Activated CD4-positive, alpha-beta T cell treated with anti-CD3 and anti-CD28 coated beads, Interleukin-2, amount 10 ng/mL, durations not matched to agents 24 days and 14 days (primary cell): ENCODE measurements at places on chromosomes 6 and 20. TPM values are rescaled to one million over a fixed set of nuclear protein-coding genes. Genes with fewer than 3 reads are reported as not detected.

DNA sequence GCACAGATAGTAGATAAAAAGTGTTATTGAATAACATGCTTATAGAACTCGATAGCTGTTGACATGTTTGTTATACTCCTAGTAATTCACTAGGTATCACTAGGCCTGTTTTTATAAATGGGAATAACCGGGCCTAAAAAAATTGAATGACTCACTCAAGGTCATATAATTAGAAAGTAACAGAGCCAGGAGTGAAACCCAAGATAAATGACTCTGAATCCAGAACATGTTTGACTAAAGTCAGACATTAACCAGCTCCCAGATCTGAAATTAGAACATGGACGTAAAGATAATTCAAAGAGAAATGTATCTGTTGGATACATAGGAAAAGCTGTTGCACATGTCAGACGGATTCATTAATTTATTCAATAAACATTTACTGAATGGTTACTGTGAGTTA, 26.9 kb downstream of the RGS17 start:
- no peaks in the 10 kb centered on the region for H3K36me3 ChIP-seq
- no peaks in the 10 kb centered on the region for H3K4me1 ChIP-seq
- no peak overlapping the region for H3K27ac ChIP-seq
- no peaks in the 10 kb centered on the region for H3K27me3 ChIP-seq

- H3K27me3 ChIP-seq = no peaks in the 10 kb centered on the region
- DNase-seq = no peak
- no peaks in the 10 kb centered on the region for H3K36me3 ChIP-seq
These were observed 7.2 kb downstream of the BPIFA2 start for GRCh38 chr20:33175123-33175522.

DNA sequence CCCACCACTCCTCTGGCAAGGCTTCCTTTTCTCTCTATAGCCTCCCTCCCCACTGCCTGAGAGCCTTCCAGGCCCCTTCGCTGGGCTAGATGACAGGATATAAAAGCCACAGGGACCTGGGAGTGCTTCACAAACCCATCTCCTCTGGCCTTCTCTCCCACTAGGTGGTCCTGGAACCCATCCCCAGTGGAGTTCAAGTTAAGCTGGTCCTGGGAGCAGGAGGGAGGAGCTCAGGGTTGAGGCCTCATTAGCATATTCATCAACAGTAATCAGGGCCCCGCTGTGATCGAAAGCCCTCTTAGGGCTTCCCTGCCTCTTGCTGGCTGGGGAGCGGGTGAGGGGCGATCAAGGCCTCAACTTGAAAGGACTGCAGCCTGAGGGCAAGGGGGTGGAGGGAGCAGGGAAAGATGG, 9.1 kb downstream of the EBF4 start:
- peaks cover 7% of the 10 kb centered on the region for H3K4me1 ChIP-seq
- H3K27me3 ChIP-seq = peaks cover 3% of the 10 kb centered on the region
- H3K36me3 ChIP-seq = no peaks in the 10 kb centered on the region
- no peak for DNase-seq
- H3K4me3 ChIP-seq = no peak overlapping the region

DNA sequence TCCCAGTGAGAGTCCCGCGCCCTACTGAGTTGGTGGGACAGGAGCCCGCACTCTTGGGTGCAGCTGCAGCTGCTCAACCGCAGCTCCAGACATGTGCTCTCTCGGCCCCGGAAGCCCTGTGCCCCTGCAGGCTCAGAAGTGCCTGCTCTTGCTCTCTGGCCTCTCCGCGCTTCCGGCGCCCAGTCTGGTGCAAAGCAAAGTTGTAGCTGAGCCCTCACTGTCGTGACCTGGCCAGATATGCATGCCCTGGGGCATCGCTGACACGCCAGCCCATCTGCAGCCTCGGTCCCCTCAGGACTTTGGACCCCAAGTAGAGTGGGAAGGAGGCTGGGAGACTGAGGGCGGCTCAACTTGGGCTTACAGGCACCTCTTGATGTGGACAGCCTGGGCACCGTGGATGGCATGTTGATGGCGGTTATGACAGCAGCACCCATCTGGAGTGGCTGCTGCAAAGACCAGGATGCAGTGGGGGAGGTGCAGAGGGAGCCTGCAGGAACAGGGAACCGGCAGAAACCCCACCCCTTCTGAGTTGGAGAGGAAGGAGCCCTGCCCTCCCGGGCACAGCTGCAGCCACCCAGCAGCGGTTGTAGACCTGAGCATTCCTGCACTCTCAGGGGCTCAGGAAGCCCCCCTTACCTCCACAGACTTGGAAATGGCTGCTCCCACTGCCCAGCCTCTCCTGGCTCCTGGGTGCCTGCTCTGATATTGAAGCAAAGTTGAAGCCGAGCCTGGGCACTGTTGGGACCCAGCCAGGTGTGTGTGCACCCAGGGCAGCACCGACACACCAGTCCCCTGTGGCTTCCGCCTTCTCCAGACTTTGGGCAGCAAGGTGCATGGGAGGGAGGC, 462.6 kb downstream of the TBC1D32 start:
- H3K4me3 ChIP-seq = no peak overlapping the region
- H3K4me1 ChIP-seq = no peaks in the 10 kb centered on the region
- no peaks in the 10 kb centered on the region for H3K27me3 ChIP-seq

- no peak overlapping the region for H3K4me3 ChIP-seq
- no peak for DNase-seq
- H3K27me3 ChIP-seq = no peaks in the 10 kb centered on the region
- no peaks in the 10 kb centered on the region for H3K36me3 ChIP-seq
- H3K4me1 ChIP-seq = no peaks in the 10 kb centered on the region
These were observed 40.7 kb upstream of the ID4 start for GRCh38 chr6:19796452-19796851.

- H3K4me3 ChIP-seq = no peak overlapping the region
- peaks cover 2% of the 10 kb centered on the region for H3K4me1 ChIP-seq
- no peak for DNase-seq
- peaks cover 11% of the 10 kb centered on the region for H3K27me3 ChIP-seq
- no peak overlapping the region for H3K27ac ChIP-seq
- H3K36me3 ChIP-seq = no peaks in the 10 kb centered on the region
These were observed 216.5 kb upstream of the RREB1 start for GRCh38 chr6:6891125-6891721.

DNA sequence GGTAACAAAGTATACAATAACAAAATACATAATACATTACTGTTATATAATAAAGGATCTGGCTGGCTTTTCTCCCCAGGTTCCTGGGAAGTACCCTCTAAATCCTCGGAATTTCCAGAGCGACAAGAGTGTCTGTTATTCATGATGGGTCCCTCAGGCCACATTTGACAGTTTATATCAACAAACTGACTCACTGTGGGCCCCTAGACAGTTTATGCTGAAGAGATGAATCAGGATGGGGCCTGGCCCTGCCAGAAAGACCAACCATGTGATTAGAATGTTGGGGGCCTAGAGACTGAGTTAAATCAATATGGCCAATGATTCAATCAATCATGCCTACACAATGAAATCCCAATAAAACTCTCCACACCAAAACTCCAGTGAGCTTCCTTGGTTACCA, 13.5 kb downstream of the USP45 start:
- no peak overlapping the region for H3K27ac ChIP-seq
- H3K27me3 ChIP-seq = no peaks in the 10 kb centered on the region
- H3K36me3 ChIP-seq = peaks cover 33% of the 10 kb centered on the region
- H3K4me3 ChIP-seq = no peak overlapping the region
- DNase-seq = no peak

GRCh38 chr6:91094806-91095475, 508.1 kb upstream of the MAP3K7 start:
- H3K36me3 ChIP-seq = no peaks in the 10 kb centered on the region
- no peak overlapping the region for H3K4me3 ChIP-seq
- H3K27me3 ChIP-seq = peaks cover 2% of the 10 kb centered on the region
- H3K4me1 ChIP-seq = no peaks in the 10 kb centered on the region
- H3K27ac ChIP-seq = no peak overlapping the region

DNA sequence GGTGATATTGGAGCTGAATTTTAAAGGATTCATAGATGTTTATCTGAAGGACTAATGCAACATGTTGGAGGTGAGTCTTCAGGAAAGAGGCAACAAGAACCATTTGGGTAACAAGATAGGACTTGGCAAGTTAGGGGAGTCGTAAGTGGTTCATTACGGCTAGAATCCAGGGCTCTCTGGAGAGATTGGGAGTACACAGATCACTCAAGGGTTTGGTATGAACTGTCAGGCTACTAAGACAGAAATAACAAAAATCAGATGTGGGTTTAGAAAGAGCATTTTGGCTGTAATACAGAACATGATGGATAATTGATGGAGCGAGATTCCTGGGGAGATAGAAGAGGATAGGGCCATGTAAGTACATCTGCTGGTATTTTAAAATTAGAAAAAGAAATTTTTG, 86.3 kb upstream of the ESR1 start:
- DNase-seq = no peak
- peaks cover 28% of the 10 kb centered on the region for H3K4me1 ChIP-seq
- peaks cover 11% of the 10 kb centered on the region for H3K27me3 ChIP-seq
- no peak overlapping the region for H3K27ac ChIP-seq
- peaks cover 3% of the 10 kb centered on the region for H3K36me3 ChIP-seq

DNA sequence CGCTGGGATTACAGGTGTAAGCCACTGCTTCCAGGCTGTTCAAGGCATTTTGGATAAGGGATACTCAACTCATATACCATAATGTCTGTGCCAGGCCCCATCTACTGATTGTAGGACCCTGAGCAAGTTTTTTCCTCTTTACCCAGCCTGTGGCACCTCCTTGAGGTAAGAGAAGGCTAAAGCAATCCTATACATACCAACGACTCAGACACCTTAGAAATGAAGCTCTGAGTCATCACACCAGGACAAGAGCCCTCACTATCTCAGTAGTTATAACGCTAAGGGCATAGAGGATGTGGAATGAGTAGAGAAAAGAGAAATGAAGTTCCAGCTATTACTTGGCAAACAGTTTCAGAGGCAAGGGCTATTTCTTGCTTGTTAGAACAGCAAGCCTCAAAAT, 16.9 kb downstream of the NDRG3 start:
- H3K27me3 ChIP-seq = no peaks in the 10 kb centered on the region
- no peak overlapping the region for H3K4me3 ChIP-seq
- peak overlapping the region; percentile 45 for H3K27ac ChIP-seq
- H3K36me3 ChIP-seq = peaks cover 2% of the 10 kb centered on the region

GRCh38 chr6:30820193-30820592, 64.1 kb upstream of the DDR1 start:
- peak overlapping the region; percentile 97 for H3K27ac ChIP-seq
- peaks cover 71% of the 10 kb centered on the region for H3K4me1 ChIP-seq
- DNase-seq = no peak
- no peaks in the 10 kb centered on the region for H3K27me3 ChIP-seq

DNA sequence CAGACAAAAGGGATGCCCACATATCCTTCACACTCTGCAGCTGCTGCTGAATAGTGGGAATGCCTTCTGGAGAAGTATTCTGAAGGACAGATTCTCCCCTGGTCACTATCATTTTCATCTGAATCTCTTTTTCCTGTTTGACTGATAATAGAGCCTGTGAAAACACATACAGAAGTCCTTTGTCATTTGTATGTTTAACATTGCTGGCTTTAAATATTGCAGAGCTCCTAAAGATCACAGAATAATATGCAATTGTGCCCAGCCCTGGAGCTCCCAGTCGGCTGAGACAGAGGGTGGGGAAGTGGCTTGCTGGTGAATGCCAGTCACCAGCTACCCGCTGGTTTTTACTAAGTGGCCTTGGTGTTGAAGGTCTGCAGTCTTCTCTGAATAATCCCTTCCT, 272.3 kb downstream of the SYNE1 start:
- no peak overlapping the region for H3K4me3 ChIP-seq
- H3K4me1 ChIP-seq = no peaks in the 10 kb centered on the region
- H3K27me3 ChIP-seq = peaks cover 3% of the 10 kb centered on the region
- H3K27ac ChIP-seq = no peak overlapping the region
- H3K36me3 ChIP-seq = no peaks in the 10 kb centered on the region

- H3K4me1 ChIP-seq = no peaks in the 10 kb centered on the region
- no peak overlapping the region for H3K27ac ChIP-seq
- peaks cover 4% of the 10 kb centered on the region for H3K27me3 ChIP-seq
- no peaks in the 10 kb centered on the region for H3K36me3 ChIP-seq
- no peak for DNase-seq
These were observed 223.7 kb upstream of the SULF2 start for GRCh38 chr20:48008850-48009515.

DNA sequence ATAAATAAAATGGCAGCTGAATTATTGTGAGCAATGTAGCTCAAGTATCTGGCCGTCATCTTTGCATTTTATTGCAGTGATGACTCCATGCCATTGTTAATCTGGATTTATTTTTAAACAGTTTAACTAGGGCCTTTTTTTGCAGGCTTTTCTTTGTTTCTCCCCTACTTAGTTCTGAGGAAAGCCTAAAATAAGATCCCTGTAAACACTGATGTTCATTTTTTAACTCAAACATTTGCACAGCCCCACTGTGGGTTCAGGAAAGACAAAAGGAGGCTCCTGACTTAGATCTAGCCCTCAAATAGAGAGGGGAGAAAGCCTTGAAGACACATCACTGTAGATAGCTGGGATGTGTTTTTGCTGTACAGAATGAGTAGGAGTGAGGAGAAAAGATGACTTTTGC, 69.2 kb downstream of the PLEKHG1 start:
- no peaks in the 10 kb centered on the region for H3K4me1 ChIP-seq
- no peaks in the 10 kb centered on the region for H3K36me3 ChIP-seq
- no peak for DNase-seq

- no peak overlapping the region for H3K27ac ChIP-seq
- H3K4me1 ChIP-seq = no peaks in the 10 kb centered on the region
- peaks cover 5% of the 10 kb centered on the region for H3K27me3 ChIP-seq
- no peak overlapping the region for H3K4me3 ChIP-seq
- DNase-seq = no peak
- no peaks in the 10 kb centered on the region for H3K36me3 ChIP-seq
These were observed 9.2 kb upstream of the C6orf141 start for GRCh38 chr6:49541210-49541724.

FBXO9 gene
- 65.2 and 67.1 TPM in 2 replicates for total RNA-seq

SUMO4 gene
- total RNA-seq = 10.1 and 10.9 TPM in 2 replicates

IL17F gene
- total RNA-seq = not detected in 2 replicates

DLL1 gene
- 0.17 TPM in 1 of 2 replicates, not detected in the other for total RNA-seq

LCA5 gene
- total RNA-seq = 0.05 and 0.07 TPM in 2 replicates

PMEPA1 gene
- total RNA-seq = 0.66 and 0.82 TPM in 2 replicates
